SJSA1 (cell line): ENCODE measurements at places on chromosomes 7 and 10. TPM values are rescaled to one million over a fixed set of nuclear protein-coding genes. Genes with fewer than 3 reads are reported as not detected.

- H3K4me3 ChIP-seq = no peak overlapping the region
- H3K27ac ChIP-seq = no peak overlapping the region
- H3K27me3 ChIP-seq = no peaks in the 10 kb centered on the region
Observed at GRCh38 chr10:53852450-53853175, 948.4 kb downstream of the PCDH15 start.

DNA sequence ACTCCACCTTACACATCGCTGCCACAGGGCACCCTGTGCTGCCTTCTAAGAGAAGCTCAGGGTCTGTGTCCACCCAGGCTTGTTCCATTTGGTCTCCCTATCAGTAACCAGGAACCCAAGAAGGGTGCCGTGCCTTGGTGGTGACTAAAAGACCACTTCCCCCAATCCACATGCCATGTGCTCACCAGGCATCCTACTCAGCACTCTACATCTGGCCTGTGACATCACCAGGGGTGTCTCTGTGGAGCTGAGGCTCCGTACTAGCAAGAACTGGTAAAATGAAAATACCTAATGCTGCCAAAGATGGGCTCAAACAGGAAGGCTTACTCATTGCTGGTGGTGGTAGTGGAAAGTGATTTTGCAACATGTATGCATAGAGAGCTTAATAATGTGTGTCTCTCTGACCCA, 19.0 kb upstream of the C10orf71 start:
- H3K27ac ChIP-seq = no peak overlapping the region
- H3K4me1 ChIP-seq = no peaks in the 10 kb centered on the region
- no peaks in the 10 kb centered on the region for H3K27me3 ChIP-seq
- H3K36me3 ChIP-seq = no peaks in the 10 kb centered on the region

ZNF789 gene
- total RNA-seq = 3.1 and 11.4 TPM in 2 replicates

SPOCK2 gene
- total RNA-seq = not detected in 2 replicates

DNA sequence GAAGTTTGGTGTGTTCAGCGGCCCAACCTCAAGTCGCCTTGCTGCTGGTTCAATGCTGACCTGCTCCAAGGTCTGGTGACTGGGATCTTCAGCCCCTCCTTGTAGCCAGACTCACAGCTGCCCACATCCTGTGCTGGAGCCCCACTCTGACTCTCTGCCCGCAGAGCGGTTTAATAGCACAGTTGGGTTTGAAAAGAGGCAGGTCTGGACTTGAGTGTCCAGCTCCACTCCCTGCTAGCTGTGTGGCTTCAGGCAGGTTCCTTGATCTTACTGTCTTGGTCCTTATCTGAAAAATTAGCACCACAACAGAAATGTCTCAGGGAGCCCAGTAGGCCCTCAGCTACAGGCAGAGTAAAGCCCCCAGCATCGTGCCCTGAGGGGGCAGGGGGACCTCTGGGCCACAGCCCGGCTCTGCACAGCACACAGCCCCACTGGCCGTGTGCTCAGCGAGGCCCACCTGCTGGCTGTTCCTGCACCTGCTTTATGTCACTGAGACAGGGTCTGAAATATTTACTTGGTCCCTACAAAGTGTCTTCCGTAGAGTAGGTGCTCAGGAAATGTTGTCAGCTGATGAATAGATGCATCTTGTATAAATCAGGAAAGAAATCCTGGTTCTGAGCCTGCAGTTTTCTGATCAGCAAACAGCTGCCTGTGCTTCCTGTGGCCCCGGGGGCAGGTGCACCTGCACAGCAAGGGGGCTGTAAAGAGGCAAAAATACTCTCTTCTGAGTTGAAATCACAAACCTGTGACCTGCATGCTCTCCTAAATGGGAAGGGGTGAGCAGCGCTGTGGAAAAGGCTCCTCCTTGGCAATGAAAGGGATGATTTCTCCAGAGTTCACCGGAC, 155.5 kb downstream of the SVIL start:
- DNase-seq = no peak
- peaks cover 7% of the 10 kb centered on the region for H3K36me3 ChIP-seq
- no peaks in the 10 kb centered on the region for H3K27me3 ChIP-seq
- no peak overlapping the region for H3K4me3 ChIP-seq
- no peak overlapping the region for H3K27ac ChIP-seq
- H3K4me1 ChIP-seq = peaks cover 12% of the 10 kb centered on the region

GRCh38 chr7:153100691-153101237, 341.2 kb downstream of the ACTR3B start:
- H3K4me1 ChIP-seq = no peaks in the 10 kb centered on the region
- no peak overlapping the region for H3K4me3 ChIP-seq
- no peak overlapping the region for H3K27ac ChIP-seq
- no peaks in the 10 kb centered on the region for H3K36me3 ChIP-seq

- H3K27me3 ChIP-seq = no peaks in the 10 kb centered on the region
- H3K4me1 ChIP-seq = peaks cover 31% of the 10 kb centered on the region
- no peak overlapping the region for H3K4me3 ChIP-seq
- H3K36me3 ChIP-seq = no peaks in the 10 kb centered on the region
- peak overlapping the region; percentile 88 for H3K27ac ChIP-seq
Observed at GRCh38 chr10:4670737-4671136, 155.3 kb upstream of the AKR1E2 start.

DNA sequence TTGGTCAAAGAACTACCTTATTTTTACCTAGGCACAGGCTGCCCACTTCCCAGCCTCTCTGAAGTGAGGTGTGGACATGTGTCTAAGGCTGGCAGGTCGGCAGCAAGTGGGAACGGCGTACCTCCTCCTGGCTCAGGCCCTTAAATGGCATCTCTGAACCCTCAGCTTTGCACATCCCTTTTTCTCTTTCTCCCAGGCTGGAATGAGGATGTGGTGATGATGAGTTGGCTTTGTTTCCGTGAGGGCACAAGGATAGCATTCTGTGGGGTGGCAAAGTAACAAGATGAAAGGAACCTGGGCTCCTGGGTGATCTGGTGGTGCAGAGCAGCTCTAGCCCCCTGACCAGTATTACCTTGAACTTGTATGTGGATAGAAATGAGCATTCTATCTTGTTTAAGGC, 196.8 kb downstream of the REEP3 start:
- H3K36me3 ChIP-seq = no peaks in the 10 kb centered on the region
- peaks cover 15% of the 10 kb centered on the region for H3K4me1 ChIP-seq
- DNase-seq = no peak
- H3K27me3 ChIP-seq = no peaks in the 10 kb centered on the region
- H3K27ac ChIP-seq = no peak overlapping the region
- H3K4me3 ChIP-seq = no peak overlapping the region

DNA sequence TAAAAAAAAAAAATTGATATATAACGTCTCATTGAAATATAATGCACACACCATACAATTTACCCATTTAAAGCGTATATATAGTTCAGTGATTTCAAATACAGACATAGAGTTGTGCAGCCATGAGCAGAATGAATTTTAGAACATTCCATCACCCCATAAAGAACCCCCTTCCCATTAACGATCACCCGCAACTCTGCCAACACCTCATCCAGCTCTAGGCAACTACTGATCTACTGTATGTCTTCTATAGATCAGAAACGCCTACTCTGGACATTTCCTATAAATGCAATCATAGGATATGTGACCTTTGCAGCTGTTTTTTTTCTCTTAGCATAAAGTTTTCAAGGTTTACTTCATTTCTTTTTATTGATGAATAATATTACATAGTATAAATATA, 33.4 kb upstream of the GPAM start:
- DNase-seq = no peak
- 0 out of 2 replicates have a peak, but pooled peaks cover 5% of the 10 kb centered on the region for H3K27me3 ChIP-seq

FFAR4 gene
- total RNA-seq = not detected in 2 replicates

DNA sequence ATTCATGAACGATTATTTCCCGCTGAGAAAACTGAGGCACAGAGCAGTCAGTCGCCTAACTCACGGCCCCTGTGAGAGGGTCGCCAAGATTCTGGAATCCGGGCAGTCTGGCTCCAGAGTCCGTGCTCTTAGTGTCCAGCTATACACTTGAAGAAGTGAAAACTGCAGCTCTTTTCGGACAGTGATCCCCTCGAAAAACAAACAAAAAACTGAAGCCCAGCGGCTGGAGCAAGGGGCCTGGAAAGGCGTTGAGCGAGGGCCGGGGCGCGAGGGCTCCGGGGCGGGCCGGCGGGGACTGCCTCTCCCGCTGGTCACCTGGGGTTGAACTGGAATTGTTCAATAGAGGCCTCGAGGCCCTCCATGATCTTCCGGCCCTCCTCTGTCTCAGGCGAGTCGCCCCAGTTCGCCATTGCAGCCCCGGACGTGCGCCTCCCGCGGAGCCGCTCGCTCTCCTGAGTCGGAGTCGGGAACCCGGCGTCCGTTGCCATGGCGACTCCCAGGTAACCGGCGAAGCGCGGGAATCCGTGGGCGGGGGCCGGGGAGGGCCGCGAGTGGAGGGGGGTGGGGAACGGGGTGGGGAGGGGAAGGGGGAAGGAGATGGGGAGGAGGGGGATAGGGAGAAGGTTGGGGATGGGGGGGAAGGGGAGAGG, 881 bp downstream of the C10orf67 start:
- no peak overlapping the region for H3K27ac ChIP-seq
- no peak overlapping the region for H3K4me3 ChIP-seq
- no peaks in the 10 kb centered on the region for H3K36me3 ChIP-seq
- no peak for DNase-seq
- peaks cover 2% of the 10 kb centered on the region; the same call in 1 of the 2 replicates for H3K27me3 ChIP-seq
- H3K4me1 ChIP-seq = no peaks in the 10 kb centered on the region

- DNase-seq = no peak
- peaks cover 39% of the 10 kb centered on the region for H3K4me1 ChIP-seq
- no peak overlapping the region for H3K27ac ChIP-seq
- H3K27me3 ChIP-seq = no peaks in the 10 kb centered on the region
Observed at GRCh38 chr10:34343764-34344163, 471.3 kb downstream of the PARD3 start.

PARG gene
- 31.0 and 38.1 TPM in 2 replicates for total RNA-seq

- no peaks in the 10 kb centered on the region for H3K27me3 ChIP-seq
- peak overlapping the region; percentile 82 for H3K27ac ChIP-seq
- peaks cover 33% of the 10 kb centered on the region for H3K4me1 ChIP-seq
- no peak overlapping the region for H3K4me3 ChIP-seq
Observed at GRCh38 chr10:125231116-125231812, 70.9 kb upstream of the CTBP2 start.

CADPS2 gene
- 16.1 and 16.6 TPM in 2 replicates for total RNA-seq

- no peak overlapping the region for H3K27ac ChIP-seq
- peaks cover 14% of the 10 kb centered on the region for H3K4me1 ChIP-seq
- DNase-seq = no peak
- no peaks in the 10 kb centered on the region for H3K27me3 ChIP-seq
Observed at GRCh38 chr7:75640201-75640600, 98.5 kb downstream of the HIP1 start.

DNA sequence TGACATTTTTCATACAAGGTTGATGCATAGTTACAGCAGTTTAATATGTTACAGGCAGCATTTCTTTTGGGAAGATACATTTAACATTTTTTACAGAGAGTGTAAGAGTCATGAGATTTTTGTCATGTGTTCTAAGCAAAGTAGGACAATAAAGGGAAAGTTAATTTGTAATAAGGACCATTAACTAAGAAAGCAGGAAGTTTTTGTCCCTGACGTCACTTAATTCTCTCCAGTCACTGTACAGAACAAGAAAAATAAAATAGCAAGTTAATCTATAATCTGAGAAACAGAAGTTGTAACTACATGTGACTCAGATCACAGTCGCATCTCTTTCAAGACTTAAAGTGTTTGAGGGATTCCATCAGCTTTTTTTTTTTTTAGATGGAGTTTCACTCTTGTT, 49.5 kb upstream of the CAPZA2 start:
- H3K27me3 ChIP-seq = peaks cover 7% of the 10 kb centered on the region
- no peaks in the 10 kb centered on the region for H3K4me1 ChIP-seq

RAPGEF5 gene
- total RNA-seq = 0.03 and 0.97 TPM in 2 replicates

FAM25G gene
- total RNA-seq = not detected in 2 replicates

DNA sequence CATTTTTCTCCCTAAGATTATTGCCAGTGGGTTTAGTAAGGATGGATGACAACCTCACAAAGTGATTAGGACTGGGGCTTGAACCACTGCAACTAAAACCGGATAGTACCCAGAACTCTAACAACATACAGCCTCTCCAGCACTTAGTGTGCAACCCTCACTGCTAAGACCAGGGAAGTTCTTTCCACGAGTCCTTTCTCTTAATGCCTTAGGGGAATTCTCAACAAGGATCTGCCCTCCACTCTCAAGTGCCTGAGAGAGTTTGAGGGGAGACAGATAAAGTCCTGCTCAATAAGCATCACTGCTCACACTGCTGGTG, 104.6 kb downstream of the NRP1 start:
- peaks cover 56% of the 10 kb centered on the region for H3K36me3 ChIP-seq
- H3K4me3 ChIP-seq = no peak overlapping the region
- H3K27me3 ChIP-seq = no peaks in the 10 kb centered on the region
- H3K27ac ChIP-seq = no peak overlapping the region

DNA sequence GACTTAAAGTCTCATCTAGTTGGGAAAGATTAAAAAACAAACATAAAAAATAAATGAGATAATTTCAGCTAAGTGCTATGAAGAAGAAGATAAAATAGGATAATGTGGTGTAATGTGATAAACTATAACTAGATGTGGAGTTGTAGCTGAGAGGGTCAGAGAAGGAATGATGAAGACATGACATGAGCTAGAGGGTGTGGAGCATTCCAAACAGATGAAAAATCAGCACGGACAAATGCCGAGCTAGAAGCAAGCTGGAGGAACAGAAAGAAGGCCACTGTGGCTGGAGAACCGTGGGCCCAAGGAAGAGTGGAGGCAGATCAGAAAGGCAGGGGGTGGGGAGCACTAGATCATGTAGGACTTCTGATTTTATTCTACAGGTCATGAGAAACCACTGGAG, 70.6 kb downstream of the CDK6 start:
- H3K27me3 ChIP-seq = no peaks in the 10 kb centered on the region
- no peak overlapping the region for H3K4me3 ChIP-seq
- peaks cover 53% of the 10 kb centered on the region for H3K36me3 ChIP-seq
- H3K27ac ChIP-seq = peak overlapping the region; percentile 86

PTER gene
- 13.0 and 26.0 TPM in 2 replicates for total RNA-seq

- no peaks in the 10 kb centered on the region for H3K36me3 ChIP-seq
- DNase-seq = no peak
- no peaks in the 10 kb centered on the region for H3K27me3 ChIP-seq
- peaks cover 30% of the 10 kb centered on the region for H3K4me1 ChIP-seq
- H3K27ac ChIP-seq = no peak overlapping the region
Observed at GRCh38 chr10:80441831-80442230, 12.3 kb upstream of the TSPAN14 start.

ZNF239 gene
- 1.7 and 2.5 TPM in 2 replicates for total RNA-seq

- no peak overlapping the region for H3K4me3 ChIP-seq
- no peak for DNase-seq
- no peaks in the 10 kb centered on the region for H3K36me3 ChIP-seq
- no peaks in the 10 kb centered on the region for H3K27me3 ChIP-seq
- H3K4me1 ChIP-seq = no peaks in the 10 kb centered on the region
Observed at GRCh38 chr7:103679151-103680132, 233.4 kb upstream of the SLC26A5 start.

SPDYE8 gene
- 0.24 TPM in 1 of 2 replicates, not detected in the other for total RNA-seq

DNA sequence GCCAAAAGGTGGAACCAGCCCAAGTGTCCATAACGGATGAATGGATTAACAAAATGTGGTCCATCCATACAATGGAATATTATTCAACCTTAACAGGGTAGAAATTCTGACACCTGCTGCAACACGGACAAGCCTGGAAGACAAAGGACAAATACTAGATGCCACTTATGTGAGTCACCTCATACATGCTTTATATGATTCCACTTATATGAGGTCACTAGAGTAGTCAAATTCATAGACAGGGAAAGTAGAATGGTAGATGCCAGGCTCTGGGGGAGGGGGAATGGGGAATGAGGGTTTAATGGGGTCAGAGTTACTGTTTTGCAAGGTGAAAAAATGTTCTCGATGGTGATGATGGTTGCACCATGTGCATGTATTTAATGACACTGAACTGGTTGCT, 34.0 kb upstream of the CYTH3 start:
- H3K27me3 ChIP-seq = no peaks in the 10 kb centered on the region
- no peak overlapping the region for H3K4me3 ChIP-seq
- H3K27ac ChIP-seq = peak overlapping the region; percentile 38
- peak; percentile 67 for DNase-seq
- peaks cover 51% of the 10 kb centered on the region for H3K4me1 ChIP-seq

ECHDC3 gene
- total RNA-seq = 15.3 and 25.7 TPM in 2 replicates
